Left ventricle myocardium inferior (tissue), 1 donor: ENCODE measurements at places on chromosomes 3 and 15. TPM values are rescaled to one million over a fixed set of nuclear protein-coding genes. Genes with fewer than 3 reads are reported as not detected.

The CACNA2D2 gene
- total RNA-seq, result 2.3 TPM

The CLEC3B gene
- total RNA-seq, result 80.8 TPM

The TICRR gene
- total RNA-seq, result 0.08 TPM

DNA sequence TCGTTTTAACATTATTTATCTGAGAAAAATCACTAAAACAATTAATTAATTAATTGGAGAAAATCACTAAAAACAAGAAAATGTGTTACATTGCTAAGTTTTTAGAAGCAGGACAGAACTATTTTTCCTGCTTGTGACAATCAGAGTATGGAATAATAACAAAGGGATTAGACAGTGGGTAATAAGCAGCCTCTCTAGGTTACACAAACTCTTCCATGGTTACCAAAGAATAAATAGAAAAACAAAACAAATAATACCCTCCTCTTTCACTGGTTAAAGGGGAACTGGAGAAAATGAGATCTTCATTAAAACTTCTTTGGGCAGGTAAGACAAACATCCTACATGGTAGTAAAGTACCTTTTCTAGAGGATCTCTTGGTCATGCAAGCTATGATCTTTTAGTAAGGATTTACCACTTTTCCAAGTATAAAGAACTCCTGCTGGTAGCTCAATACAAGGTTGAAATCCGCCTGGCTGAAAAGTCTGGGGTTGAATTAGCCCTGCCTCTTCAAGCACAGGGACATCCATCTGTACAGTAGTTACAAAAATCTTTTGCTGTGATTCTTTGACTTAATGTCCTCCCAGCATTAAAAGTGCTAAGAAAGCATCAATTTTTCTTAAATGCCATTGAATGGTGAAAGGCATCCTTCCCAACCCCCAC is 2.5 kb upstream of the PLCH1 start:
- H3K27ac ChIP-seq, result no peak overlapping the region
- peaks cover 24% of the 10 kb centered on the region for H3K27me3 ChIP-seq
- DNase-seq, result no peak
- H3K4me1 ChIP-seq, result peaks cover 31% of the 10 kb centered on the region
- H3K4me3 ChIP-seq, result no peak overlapping the region

- H3K27ac ChIP-seq, result no peak overlapping the region
- H3K4me1 ChIP-seq, result no peaks in the 10 kb centered on the region
- H3K36me3 ChIP-seq, result no peaks in the 10 kb centered on the region
- DNase-seq, result no peak
- no peaks in the 10 kb centered on the region for H3K27me3 ChIP-seq
Observed at GRCh38 chr3:165874663-165875489, 37.7 kb upstream of the BCHE start.
